ENCODE measurements at places on chromosomes 3 and 15.

GRCh38 chr15:77901251-77901881 lies 176.1 kb downstream of the TBC1D2B start:
- no peak for DNase-seq

DNA sequence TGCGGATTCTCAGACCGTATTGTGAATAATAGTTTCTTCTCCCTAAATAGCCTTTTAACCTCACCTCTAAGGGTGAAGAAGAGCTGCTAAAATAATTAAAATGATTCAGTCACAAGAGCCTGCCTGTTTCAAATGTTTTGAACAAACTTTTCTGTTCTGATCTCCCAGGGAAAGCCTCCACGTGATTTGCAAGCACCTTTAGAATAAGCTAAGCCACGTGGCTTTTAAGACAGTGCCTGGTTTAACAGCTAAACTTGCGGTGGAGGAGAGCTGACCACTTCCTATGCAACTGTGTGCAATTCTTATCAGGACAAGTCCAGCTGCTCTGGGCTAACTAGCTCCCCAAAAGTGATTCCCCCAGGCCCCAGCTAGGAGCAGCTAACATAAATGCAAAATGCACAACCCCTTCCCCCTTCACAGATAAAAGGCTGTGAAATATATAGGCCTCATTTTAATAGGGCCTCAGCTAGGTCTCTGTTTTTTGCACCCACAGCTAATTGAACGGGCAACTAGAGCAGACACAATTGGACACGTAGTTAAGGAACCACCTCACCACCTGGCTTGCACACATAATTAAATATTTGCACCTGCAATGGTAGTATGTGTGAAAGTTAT lies 401.2 kb upstream of the NR2F2 start:
- DNase-seq, result no peak

- no peak for DNase-seq
Measured at GRCh38 chr3:45078910-45079522, 52.9 kb downstream of the CLEC3B start.

DNA sequence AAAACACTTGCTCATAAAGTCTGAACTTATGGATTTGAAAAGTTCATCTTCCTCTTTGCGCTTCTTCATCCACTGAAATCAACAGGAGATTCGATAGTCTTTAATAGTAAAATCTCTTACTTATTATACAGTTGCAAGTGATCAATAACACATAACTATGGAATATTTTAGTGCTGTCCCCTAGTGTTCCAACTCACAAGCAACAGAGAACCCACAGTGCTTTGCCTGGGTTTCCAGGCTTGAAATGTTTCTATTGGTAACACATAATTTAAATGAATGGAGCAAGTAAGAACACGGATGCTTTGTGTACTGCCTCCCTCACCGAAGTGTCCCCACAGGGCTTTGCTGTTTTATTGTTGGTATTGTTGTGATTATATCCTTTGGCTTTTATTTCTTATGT lies 93.5 kb downstream of the WDR72 start:
- DNase-seq, result no peak

DNA sequence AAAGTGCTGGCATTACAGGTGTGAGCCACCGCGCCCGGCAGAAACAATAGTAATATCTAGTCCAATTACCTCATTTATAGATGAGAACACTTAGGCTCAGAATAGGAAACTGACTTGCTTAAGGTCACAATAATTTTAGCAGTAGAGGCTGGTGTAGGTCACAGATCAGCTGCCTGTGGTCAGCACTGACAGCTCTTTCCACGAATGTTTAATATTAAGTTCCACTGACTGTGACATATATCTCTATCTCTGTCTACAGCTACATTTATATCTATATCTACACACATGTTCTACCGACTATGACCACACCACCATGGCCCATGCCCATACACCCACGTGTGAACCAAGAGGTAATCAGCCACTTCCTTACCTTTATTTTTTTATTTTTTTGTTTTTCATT lies 40.2 kb upstream of the DLG1 start:
- no peak for DNase-seq

- DNase-seq, result no peak
Measured at GRCh38 chr3:151166161-151166560, 36.9 kb downstream of the GPR171 start.

GRCh38 chr15:80976851-80977250 lies 12.8 kb downstream of the MESD start:
- DNase-seq, result no peak

DNA sequence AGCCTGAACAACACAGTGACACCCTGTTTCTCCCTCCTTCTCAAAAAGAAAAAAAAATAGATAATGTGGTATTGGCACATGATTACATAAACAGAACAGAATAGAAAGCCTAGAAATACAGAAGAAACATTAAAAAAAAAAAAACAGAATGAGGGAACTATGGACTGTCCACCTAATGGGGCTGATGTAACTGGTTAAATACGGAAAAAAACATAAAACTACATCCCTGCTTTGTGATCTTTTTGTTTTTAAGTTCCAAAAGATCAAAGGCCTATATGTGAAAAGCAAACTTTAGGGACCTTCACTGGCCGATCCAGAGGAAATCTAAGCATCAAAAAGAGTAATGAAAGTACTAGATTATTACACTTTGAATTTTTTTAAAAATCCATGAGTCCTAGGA lies 17.2 kb downstream of the TMEM202 start:
- no peak for DNase-seq

DNA sequence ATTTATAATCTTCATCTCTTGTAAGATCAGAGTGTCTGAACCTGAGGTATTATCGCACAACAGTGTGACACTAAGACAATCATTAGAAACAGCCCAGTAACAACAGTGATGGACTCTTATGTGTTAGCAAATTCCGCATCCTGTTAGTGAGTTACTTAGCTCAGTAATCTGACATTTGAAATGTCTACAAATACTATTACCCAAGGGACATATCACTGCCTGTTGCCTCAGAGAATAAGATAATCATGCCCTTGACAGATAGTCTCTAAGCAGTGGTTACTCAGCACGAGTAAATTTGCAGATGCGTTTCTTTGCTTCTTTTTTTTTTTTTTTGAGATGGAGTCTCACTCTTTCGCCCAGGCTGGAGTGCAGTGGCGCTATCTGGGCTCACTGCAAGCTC lies 13.4 kb upstream of the RTP1 start:
- no peak for DNase-seq

GRCh38 chr3:22691856-22692628 lies 511.1 kb upstream of the UBE2E2 start:
- DNase-seq, result no peak

DNA sequence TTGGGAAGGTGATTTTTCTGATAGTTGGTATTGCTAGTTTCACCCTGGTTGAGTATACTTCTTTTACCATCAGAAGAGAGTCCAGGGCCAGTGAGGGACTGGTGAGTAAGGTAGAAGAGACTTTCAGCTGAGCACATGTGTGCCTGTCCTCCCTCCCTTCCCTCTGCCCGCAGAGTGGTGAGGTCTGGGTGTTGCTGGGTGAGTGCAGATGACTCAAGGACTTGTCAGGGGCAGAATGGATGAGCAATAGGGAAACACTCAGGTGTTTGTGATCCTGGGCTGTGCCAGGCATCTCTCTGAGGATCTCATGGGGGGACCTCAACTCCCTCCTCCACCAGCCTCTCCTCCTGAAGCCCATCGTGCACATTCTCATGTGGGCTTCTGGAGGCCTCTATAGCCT lies 76.0 kb upstream of the GSK3B start:
- DNase-seq, result no peak

- peak; percentile 9 for DNase-seq
Measured at GRCh38 chr15:29942143-29942542, 119.9 kb upstream of the TJP1 start.

DNA sequence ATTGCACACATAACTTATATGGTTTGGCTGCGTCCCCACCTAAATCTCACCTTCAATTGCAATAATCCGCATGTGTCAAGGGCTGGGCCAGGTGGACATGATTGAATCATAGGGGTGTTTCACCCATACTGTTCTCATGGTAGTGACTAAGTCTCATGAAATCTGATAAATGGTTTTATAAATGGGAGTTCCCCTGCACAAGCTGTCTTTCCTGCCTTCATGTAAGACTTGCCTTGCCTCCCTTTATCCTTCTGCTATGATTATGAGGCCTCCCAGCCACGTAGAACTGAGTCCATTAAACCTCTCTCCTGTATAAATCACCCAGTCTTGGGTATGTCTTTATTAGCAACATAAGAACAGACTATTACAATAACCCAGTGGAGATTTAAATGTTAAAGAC lies 653.9 kb downstream of the ROBO1 start:
- DNase-seq, result no peak

DNA sequence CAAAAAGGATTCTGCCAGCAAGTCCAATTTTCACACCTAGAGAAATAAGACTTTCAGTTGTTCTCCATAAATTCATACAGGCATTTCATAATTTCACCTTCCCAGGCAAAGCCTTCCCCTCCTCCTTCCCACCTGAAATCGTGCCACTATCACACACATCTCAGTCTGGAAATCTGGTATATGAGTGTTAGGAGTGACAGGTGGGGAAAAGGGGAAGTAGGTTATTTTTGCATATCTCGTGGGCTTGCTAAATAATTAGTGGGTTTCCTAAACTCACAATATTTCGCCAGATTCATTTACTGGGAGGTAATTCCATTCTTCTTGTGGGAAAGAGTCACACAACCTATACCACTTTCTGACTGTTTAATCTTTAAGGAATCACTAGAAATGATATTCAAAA lies 7.4 kb downstream of the ALDH1A2 start:
- DNase-seq, result no peak

DNA sequence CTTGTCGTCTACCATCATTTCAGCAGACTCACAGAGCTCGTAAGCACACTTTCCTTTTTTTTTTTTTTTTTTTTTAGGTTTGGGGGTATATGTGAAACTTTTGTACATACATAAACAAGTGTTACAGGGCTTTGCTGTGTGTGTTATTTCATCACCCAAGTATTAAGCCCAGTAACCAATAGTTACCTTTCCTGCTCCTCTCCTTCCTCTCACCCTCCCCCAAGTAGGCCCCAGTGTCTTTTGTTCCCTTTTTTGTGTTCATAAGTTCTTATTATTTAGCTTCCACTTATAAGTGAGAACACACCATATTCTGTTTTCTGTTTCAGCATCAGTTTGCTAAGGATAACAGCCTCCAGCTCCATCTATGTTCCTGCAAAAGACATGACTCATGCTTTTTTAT lies 746.8 kb downstream of the GRM7 start:
- DNase-seq, result no peak

DNA sequence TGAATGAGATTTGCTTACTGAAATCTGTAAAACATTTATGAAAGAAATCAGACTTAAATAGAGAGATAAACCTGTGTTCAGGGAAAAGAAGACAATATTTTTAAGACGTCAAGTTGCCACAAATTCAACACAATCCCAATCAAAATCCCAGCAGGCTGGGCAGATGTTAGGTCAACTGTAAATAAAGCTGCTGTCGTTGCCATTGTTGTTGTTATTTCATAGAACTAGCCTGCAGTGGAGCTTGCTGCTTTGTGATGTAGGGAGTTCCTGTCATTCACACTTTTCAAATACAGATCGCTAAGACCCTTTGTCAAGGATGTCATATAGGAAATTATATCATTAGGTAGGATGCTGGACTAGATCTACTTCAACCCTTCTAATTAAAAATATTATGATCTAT lies 123.1 kb downstream of the NEO1 start:
- no peak for DNase-seq

DNA sequence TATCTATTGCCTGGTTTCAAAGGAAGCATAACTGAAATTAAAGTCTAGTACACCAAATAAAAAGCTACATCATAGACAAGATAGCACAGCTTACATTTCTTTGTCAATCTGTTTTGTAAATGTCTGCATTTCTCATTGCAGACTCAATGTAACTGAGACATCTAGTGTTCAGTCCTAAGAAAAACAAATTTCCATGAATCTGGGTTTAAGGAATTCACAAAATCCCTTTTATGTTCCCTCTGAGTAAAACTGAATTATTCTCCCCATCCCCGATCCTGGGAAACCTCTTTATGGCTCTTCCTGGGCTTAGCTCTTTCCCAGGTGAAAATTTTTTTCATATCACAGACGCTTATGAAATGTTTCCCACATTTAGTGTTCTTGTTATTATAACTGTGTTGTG lies 21.6 kb upstream of the RASA2 start:
- no peak for DNase-seq

DNA sequence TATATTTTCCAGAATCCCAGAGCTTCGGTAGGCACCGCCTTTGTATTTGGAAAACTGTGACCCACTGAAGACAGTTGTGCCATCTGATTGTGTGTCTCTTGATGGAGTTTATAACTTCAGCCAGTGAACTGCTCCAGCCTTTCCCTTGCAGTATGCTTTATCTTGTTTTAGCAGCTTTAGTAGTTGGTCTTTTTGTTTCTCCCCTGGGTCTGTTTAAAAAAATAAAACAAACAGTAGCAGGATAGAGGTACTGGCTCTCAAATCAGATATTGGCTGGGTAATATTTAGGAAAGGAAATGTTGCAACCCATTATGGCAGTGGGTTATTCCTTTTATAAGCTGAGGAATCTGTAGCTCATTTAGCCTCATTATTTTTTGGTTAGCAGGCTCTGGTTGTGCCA lies 151.5 kb upstream of the BFSP2 start:
- DNase-seq, result no peak

GRCh38 chr15:73924171-73924921 lies 1.9 kb upstream of the LOXL1 start:
- no peak for DNase-seq

DNA sequence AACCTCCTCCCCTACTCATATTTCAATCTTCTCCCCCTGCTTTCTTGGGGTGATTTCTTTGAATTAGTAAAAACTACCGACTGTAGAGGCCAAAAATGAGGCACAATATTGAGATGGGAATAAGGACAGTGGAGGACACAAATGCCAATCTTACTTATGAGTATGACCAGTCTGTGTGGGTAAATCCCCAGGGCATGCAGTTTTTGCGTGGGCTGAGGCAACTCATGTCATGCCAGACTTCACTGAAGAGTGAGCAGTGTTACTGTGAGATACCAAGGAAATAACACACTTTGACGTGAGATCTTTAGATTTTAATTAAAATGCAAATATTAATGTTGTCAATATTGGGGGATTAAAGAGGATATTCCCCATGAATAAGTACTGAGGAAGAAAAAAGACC lies 254.3 kb upstream of the ICE2 start:
- no peak for DNase-seq
